ENCODE measurements at places on chromosomes 12 and 14.
A peak's percentile ranks its signal among the peaks of the same experiment; 100 is the strongest.

- DNase-seq: no peak
Observed at GRCh38 chr14:101961746-101962502, 2.4 kb upstream of the DYNC1H1 start.

DNA sequence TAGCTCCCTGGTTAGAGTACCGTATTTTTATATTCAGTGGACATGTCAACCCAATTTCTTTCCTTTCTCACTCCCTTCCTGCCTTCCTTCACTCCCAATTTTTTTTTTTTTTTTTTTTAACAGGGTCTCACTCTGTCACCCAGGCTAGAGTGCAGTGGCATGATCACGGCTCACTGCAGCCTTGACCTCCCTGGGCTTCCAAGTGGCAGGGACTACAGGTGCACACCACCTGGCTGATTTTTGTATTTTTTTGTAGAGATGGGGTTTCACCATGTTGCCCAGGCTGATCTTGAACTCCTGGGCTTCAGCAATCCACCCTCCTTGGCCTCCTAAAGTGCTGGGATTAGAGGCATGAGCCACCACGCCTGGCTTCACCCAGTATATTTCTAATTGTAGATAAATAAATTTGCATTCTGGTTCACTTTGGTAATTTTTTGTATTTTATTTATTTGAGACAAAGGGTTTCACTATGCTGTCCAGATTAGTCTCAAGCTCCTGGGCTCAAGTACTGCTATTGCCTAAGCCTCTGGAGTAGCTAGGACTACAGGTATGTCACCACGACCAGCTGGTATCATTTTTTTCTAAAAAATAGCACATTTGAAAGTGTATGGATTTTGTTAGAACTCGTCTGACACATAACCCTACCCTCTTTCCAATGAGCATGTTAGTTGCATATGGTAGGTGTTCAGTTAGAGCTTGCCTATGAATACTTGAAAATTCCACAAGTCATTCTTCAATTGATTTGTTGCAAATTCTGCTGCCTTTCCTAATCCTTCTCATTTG, 15.7 kb downstream of the SLC38A2 start:
- DNase-seq: no peak

DNA sequence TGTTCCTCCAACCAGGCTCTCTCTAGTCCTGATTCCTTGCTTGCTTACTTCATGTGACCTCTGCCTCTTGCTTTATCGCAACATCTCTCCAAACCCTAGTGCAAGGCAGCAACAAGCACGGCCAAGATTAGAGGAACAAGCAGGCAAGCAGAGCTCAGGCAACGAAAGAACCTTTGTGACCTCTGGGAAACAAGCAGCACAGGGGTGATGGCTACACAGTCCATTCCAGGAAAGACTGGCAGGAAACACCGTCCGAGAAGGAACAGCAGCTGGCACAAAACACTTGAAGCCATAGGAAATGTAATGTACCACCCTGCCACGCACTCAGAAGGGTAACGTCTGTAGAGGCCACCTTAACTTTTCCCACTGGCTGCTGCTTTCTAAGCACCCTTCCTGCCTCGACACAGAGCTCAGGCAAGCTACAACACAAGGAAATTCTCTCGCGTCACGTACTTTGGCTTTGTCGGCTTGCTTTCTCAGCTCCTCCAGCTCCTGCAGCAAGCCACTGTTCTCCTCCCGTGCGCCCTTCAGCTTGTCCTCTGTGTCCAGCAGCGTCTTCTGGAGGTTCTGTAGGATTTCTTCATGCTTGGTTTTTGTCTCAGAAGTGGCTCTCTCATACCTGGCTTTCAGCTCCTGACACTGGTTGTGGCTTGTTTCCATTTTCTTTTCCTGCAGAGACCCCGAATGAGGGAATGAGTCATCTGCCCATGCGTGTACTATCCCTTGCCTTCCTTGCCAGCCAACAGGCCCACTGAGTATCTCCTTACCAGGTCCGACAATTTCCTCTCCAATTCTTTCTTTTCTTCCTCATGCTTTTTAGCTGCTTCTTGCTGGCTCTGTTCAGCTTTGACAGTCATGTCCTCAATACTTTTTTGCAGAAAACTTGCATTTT, 61.4 kb upstream of the VPS33A start:
- DNase-seq: no peak

DNA sequence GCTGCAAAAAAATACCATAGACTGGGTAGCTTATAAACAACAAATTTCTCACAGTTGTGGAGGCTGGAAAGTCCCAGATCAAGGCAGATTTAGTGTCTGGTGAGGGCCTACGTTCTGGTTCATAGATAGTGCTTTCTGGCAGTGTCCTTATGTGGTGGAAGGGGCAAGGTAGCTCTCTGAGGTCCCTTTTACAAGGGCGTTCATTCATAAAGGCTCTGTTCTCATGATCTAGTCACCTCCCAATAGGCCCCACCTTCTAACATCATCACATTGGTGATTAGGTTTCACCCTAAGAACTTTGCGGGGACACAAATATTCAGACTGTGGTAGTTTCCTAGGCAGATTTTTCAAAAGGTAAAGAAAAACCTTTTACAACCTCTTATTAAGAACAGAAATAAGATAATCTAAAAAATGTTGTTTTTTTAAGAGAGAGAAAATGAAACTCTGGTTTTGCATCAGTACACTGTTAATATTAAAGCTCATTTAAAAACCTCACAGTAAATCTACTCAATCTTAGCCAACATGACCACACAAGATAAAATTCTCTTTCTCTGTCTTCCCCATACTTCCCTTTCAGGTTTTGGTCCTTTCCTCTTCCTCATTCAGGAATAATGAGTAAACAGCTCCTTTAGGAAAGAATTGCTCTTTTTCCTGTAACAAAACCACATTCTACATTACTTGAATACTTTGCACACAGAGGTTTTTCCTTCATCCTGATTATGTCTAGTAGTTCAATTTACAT, 117.5 kb downstream of the UNC79 start:
- DNase-seq: no peak

DNA sequence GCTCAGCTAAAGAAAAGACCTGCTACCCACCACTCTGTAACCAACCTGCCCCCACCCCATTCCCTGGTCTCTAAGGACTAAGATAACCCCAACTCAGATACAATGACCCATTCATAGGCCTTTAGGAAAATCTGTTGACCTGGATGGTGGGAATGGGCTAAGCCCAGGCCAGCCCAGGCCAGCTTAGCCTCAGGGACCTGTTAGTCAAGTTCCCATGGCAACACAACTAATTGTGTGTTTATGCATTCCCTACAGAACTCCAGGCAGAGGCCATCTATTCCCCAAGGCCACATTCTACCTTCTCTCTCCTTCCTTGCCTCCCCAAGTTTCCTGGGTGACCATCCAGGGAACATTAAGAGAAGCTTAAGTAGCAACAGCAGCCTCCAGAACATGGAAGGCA, 16.1 kb upstream of the KRT8 start:
- DNase-seq: no peak

DNA sequence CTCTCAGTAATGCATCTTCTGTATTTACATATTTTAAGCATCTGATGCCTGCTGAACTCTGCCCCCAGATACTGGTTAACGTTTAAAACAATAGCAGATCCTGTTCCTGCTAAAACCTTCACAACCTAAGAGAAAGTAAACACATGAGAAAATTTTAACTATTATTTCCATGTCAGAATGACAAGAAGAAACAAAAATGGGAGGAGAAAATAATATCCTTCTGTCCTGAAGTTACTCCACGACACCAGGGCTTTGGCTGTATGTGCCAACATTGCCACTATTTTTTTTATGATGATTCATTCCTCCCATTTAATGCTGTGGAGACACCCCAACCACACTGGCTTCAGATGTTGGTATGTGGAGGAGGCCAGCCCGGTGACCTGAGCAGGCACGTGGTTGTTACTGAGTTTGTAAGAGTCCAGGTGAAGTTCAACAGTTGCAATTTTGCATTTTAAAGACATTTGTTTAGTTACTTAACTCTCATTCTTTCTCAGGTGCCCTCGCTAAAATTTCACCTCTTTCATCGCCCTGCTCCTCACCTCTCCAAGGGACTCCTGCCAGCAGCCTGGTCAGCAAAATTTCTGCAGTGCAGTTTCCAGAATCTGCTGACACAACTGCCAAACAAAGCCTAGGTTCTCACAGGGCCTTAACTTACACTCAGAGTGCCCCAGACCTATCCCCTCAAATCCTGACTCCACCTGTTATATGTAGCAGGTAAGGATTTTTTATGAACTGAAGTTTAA, 65.5 kb upstream of the SLCO1C1 start:
- no peak for DNase-seq

- DNase-seq: no peak
Observed at GRCh38 chr12:52650520-52651081, 1.4 kb downstream of the KRT2 start.

DNA sequence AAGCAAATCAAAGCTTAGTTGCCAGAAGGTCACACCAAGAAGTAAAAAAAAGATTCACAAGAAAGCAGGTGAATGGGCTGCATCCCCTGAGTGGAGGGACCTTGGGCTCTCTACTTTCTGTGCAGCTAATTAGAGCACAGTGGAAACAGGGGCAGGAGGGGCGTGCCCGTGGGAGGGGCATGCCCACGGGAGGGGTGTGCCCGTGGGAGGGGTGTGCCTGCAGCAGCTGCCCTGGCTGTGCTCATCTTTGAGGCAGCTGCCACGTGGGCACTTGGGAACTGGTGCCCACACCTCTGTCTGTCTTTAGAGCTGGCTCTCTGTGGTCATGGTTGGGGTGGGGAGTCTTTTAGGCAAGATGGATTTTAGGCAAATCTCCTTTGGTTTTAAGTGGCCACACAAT, 60.0 kb downstream of the EML1 start:
- no peak for DNase-seq

DNA sequence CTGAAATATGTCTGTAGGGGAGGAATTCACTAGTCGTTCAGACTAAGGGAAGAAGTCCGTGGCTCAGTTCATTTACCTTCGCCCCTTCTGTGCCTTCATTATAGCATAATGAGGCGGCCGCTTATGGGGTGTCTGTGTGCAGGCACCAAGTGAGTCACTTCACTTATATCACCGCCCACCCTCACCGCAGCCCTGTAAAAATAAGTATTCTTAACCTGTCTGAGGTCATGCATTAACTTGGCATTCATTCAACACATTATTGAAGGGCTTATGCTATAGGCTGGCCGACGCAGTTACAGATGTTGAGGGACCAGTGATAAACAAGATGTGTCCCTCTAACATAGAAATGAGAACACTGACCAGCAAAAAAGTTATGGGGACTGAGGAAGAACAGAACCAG, 47.7 kb upstream of the PTCSC3 start:
- DNase-seq: no peak

- no peak for DNase-seq
Observed at GRCh38 chr12:123512838-123513665, 20.5 kb downstream of the RILPL1 start.

- DNase-seq: no peak
Observed at GRCh38 chr12:94481734-94482133, 22.1 kb upstream of the CEP83 start.

DNA sequence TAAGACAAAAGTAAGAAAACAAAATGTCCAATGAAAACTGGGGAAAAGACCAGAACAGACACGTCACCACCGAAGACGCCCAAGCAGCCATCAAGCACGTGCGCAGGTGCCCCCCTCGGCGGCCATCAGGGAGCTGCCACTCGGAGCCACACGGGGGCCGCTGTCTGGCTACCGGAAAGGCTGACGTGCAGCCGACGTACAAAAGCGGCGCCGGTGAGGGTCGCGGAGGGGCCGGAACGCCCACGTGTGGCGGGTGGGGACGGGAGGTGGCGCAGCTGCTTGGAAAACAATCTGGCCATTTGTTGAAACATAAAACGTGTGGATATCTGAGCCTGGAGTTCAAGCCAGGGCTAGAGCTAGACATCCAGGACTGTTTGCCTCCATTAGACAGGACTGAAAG, 60.7 kb downstream of the GALNT9 start:
- peak; percentile 14 for DNase-seq

GRCh38 chr12:14252697-14253096, 112.8 kb upstream of the ATF7IP start:
- no peak for DNase-seq

DNA sequence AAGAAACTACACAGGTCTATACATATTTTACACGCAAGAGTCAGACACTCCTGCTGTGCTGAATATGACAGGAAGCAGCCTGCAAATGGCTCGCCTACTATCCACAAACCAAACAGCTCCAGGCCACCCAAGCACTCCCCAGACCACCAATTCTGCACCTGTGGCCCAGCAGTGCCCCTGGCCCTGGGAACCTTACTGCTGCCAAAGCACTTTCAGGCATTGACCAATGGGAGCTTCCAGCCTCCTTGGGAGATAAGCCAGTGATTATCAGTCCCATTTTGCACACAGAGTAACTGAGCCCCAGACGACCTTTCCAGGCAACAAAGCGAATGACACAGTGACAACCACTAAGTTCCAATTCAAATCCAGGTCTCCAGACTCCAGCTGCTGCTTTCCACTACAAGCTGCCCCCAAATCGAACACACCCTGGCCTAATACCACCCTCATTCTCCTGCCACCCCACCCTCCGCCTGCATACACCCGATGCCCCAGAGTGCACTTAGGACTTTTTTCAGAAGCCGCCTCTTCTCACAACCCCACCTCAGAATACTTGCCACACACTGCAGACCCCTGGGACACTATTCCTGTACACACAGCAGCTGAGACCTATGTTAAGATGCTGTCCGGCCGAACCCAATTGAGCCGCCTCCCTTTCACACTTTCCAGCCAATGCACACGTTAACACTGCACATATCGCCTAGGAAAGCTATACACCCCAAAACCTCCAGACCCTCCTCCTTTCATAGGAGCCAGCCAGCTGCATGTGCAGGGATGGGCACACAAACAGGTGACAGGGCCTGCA, 126.1 kb upstream of the PRMT8 start:
- peak; percentile 27 for DNase-seq

- no peak for DNase-seq
Observed at GRCh38 chr12:116142936-116143898, 134.3 kb downstream of the MED13L start.

DNA sequence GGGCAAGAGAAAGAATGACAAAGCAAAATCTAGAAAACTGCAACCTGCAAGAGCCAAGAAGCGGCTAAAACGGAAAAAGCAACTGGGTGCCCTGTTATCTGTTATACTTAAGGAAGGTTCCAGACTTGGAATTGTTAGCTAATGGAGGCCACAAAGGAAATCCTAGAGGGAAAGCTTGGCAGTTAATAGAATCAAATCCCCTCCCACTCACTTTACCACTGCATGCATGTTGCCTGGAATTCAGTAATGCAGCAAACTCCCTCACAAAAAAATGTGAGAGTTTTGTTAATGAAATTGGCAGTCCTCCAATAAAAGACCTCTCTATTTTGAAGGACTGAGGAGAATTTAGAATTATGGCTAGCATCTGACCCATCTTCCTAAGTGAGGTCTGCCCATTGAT, 164.2 kb upstream of the SOX5 start:
- no peak for DNase-seq

Data from NCI-H2081 (cell line).